ENCODE measurements at places on chromosomes 7 and 10.

DNA sequence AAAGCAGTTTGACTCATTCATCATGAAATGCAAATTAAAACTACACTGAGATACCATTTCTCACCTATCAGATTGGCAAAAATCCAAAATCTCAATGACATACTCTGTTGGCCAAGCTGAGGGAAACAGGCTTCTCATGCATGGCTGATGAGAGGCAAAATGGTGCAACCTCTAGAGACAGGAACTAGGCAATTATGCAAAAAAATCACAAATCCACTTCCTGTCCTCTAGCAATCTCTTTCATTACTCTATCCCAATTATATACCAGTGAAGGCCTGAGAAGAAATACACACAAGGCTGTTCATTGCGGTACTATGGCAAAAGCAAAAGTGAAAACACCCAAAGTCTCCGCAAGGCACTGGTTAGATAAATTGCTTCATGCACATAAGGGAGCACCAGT, 25.9 kb upstream of the PTPRN2 start:
- no peak overlapping the region for H3K27ac ChIP-seq
- no peak for DNase-seq
- H3K4me1 ChIP-seq, result no peaks in the 10 kb centered on the region
- H3K4me3 ChIP-seq, result no peak overlapping the region
- H3K27me3 ChIP-seq, result no peaks in the 10 kb centered on the region
- H3K36me3 ChIP-seq, result no peaks in the 10 kb centered on the region

GRCh38 chr7:117154721-117155120, 168.1 kb downstream of the WNT2 start:
- no peak overlapping the region for H3K27ac ChIP-seq
- H3K4me1 ChIP-seq, result no peaks in the 10 kb centered on the region
- no peaks in the 10 kb centered on the region for H3K27me3 ChIP-seq
- DNase-seq, result no peak

- H3K27me3 ChIP-seq, result no peaks in the 10 kb centered on the region
- no peak overlapping the region for H3K4me3 ChIP-seq
- no peaks in the 10 kb centered on the region for H3K36me3 ChIP-seq
- no peak overlapping the region for H3K27ac ChIP-seq
- no peak for DNase-seq
- 0 out of 2 replicates have a peak, but pooled peaks cover 21% of the 10 kb centered on the region for H3K4me1 ChIP-seq
These were observed 14.7 kb upstream of the PRKAR2B start for GRCh38 chr7:107029764-107030286.

GRCh38 chr7:151254851-151255250, 6.4 kb upstream of the SMARCD3 start:
- no peak for DNase-seq
- H3K4me3 ChIP-seq, result no peak overlapping the region

- no peak overlapping the region for H3K27ac ChIP-seq
- no peaks in the 10 kb centered on the region for H3K4me1 ChIP-seq
- DNase-seq, result no peak
- no peak overlapping the region for H3K4me3 ChIP-seq
- no peaks in the 10 kb centered on the region for H3K27me3 ChIP-seq
These were observed 122.9 kb upstream of the KCTD7 start for GRCh38 chr7:66505531-66506451.

- H3K36me3 ChIP-seq, result no peaks in the 10 kb centered on the region
- peak overlapping the region; percentile 85 for H3K4me3 ChIP-seq
- peaks cover 22% of the 10 kb centered on the region for H3K4me1 ChIP-seq
- no peak for DNase-seq
- no peaks in the 10 kb centered on the region for H3K27me3 ChIP-seq
- H3K27ac ChIP-seq, result no peak overlapping the region
These were observed 1.5 kb upstream of the KAT6B start for GRCh38 chr10:74824900-74825370.

DNA sequence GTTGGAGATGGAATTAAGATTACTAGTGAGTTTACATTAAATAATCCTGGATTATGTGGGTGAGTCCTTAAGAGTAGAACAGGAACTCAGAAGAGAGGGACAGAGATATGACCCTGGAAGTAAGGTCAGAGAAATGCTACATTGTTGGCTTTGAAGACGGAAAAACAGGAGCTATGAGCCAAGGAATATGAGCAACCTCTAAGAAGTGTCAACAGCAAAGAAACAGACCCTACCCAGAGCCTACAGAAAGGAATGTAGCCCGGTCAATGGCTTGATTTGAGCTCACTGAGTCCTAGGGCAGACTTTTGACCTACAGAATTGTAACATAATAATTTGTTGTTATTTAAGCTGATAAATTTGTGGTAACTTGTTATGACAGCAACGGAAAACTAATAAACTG, 304.9 kb downstream of the IPMK start:
- DNase-seq, result no peak
- H3K4me3 ChIP-seq, result no peak overlapping the region
- no peaks in the 10 kb centered on the region for H3K4me1 ChIP-seq
- no peak overlapping the region for H3K27ac ChIP-seq

DNA sequence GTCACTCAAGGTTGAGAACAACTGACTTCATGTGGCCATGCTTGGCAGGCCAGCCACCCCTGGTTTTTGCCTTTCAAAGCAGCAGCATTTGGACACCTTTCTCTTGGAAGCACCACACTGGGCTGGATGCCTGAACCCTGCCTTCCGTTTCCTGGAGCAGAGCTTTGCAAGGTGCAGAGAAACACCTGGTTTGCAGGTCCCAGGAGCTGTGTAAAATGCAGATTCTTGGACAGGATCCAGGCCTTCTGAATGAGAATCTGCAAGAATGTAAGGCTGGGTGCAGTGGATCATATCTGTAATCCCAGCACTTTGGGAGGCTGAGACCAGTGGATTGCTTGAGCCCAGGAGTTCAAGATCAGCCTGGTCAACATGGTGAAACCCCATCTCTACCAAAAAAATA, 18.0 kb upstream of the DUSP5 start:
- no peak overlapping the region for H3K27ac ChIP-seq
- no peak for DNase-seq
- H3K4me3 ChIP-seq, result no peak overlapping the region
- H3K4me1 ChIP-seq, result peaks cover 8% of the 10 kb centered on the region

DNA sequence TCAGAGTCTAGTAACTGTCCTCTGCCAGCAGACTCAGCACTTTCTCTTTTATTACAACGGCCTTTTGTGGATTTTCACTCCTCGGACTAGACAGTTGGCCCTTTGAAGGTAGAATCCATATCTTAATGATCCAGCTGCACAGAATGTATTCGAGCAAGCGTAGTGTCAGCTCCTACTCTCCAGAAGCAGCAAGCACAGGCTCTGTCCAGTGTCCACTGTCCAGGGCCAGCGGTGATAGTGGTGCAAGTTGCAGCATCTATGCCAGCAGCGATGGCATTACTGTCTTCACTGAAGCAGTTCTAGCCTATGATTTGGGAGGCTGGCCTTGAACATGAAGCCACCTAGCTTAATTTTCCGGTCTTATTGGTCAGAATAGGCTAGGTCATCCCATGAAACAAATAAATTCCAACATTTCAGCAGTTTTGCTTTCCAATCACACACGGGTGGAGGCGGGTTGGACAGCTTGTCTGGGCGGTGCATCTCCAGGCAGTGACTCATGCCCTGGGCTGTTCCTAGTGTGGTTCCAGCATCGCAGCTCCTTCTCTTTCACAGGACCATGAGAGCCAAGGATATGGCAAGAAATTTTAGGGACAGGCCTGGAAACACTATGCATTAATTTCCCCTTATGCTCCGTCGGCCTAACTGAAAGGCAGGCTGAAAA, 108.6 kb upstream of the KCNMA1 start:
- no peak overlapping the region for H3K27ac ChIP-seq
- no peaks in the 10 kb centered on the region for H3K27me3 ChIP-seq
- H3K4me1 ChIP-seq, result no peaks in the 10 kb centered on the region
- H3K36me3 ChIP-seq, result no peaks in the 10 kb centered on the region
- no peak for DNase-seq

DNA sequence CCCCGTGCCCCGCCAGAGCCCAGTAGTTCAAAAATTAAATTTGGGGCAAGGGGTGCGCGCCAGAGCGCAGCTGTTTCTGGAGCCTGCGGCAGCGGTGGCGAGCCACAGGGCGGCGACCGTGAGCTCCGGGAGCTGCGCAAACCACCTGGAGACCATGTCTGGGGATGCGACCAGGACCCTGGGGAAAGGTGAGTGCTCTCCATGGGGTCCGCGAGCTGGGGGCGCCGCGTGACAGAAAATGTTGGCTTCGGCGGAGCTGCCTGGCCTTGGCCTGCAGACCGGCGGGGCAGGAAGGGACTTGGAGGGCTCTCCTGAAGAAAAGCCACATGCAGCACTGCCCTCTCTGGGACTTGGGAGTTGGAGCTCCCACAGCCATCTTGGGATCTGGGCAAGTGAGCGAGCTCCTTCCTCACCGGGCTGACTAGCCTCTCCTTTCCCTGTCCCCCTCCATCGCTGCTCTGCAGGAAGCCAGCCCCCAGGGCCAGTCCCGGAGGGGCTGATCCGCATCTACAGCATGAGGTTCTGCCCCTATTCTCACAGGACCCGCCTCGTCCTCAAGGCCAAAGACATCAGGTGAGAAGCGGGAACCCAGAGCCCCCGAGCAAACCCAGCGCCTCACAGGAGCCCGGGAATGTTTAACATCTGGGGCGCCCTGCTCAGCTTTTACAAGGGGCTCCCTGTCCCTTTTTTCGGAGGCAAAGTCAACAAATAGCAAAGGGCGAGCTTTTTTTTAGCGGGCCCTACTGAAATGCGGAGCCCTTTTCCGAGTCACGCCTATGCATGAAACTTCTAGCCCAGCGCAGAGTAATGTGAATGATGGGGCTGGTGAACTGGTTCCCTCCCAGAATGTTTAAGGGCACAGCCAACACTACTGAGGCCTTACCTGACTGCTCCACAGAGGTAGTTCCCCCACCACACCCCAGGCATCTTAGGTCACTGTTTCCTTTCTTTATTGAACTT, 6.1 kb downstream of the GSTO2 start:
- H3K27me3 ChIP-seq, result no peaks in the 10 kb centered on the region
- H3K27ac ChIP-seq, result no peak overlapping the region
- no peaks in the 10 kb centered on the region for H3K36me3 ChIP-seq
- peaks cover 7% of the 10 kb centered on the region for H3K4me1 ChIP-seq
- peak overlapping the region; percentile 61 for H3K4me3 ChIP-seq

GRCh38 chr7:46774515-46774914, 807.4 kb downstream of the TNS3 start:
- H3K27me3 ChIP-seq, result no peaks in the 10 kb centered on the region
- DNase-seq, result no peak
- no peak overlapping the region for H3K27ac ChIP-seq
- H3K4me3 ChIP-seq, result no peak overlapping the region

- peaks cover 44% of the 10 kb centered on the region for H3K4me1 ChIP-seq
- no peak for DNase-seq
- 0 out of 2 replicates have a peak overlapping the region, but pooled peaks have one; percentile 21 for H3K27ac ChIP-seq
- H3K36me3 ChIP-seq, result peaks cover 67% of the 10 kb centered on the region
These were observed 20.6 kb downstream of the SGPL1 start for GRCh38 chr10:70836319-70836718.

DNA sequence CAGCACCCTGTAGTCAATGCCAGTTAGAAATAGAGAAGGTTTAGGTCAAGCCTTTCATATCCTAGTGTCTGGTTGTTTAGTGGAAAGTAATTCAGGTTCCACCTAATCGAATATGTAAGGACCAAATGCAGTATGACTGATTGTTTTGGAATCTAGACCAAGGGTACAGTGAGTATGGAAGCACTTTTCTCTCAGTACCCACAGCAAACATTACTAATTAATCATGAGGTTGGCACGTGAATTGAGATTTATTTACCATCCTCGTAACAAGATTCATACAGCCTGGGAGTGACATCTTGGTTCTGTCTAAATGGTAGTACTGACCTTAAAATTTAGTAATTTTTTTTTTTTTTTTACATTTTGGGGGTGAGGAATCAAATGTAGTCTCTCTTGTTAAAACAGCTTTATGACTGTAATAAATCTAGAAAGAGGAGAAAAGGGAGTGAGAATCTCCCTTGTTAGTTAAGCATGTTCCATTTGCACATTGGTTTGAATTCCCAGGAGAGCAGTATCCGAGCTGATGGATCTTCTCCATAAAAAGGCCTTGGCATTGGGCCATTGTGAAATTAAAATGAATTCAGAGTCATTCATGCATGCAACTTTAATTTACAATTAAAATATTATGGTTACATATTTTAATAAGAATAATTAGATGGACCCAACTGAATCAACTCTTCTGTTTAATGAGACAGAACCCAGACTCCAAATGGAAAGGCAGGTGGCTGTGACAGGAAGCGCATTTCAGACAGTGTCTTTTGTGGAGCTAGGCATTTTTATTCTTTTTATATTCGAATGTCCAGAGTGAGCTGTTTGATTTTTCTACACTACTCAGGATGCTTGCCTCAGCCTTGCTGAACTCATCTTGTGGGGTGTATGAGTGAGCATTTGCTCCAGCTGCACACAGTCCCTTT, 57.6 kb downstream of the SNX10 start:
- H3K4me3 ChIP-seq, result no peak overlapping the region
- peak; percentile 88 for DNase-seq
- peaks cover 42% of the 10 kb centered on the region for H3K4me1 ChIP-seq
- peak overlapping the region; percentile 53 for H3K27ac ChIP-seq
- no peaks in the 10 kb centered on the region for H3K36me3 ChIP-seq

GRCh38 chr7:148014541-148014940, 576.0 kb upstream of the C7orf33 start:
- no peak overlapping the region for H3K4me3 ChIP-seq
- no peaks in the 10 kb centered on the region for H3K36me3 ChIP-seq
- H3K4me1 ChIP-seq, result no peaks in the 10 kb centered on the region
- peak; percentile 43 for DNase-seq

DNA sequence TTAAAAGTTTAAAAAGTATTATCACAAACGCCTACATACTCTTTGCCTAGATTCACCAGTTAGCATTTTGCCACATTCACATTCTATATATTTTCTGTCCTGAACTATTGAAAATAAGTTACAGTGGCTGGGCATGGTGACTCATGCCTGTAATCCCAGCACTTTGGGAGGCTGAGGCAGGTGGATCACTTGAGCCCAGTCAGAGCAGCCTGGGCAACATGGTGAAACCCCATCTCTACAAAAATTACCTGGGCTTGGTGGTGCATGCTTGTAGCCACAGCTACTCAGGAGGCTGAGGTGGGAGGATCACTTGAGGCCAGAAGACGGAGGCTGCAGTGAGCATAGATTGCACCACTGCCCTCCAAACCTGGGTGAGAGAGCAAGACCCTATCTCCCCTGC, 5.3 kb downstream of the ARPC1A start:
- H3K27me3 ChIP-seq, result no peaks in the 10 kb centered on the region
- no peak for DNase-seq
- peaks cover 52% of the 10 kb centered on the region for H3K4me1 ChIP-seq
- H3K27ac ChIP-seq, result peak overlapping the region; percentile 97
- peaks cover 40% of the 10 kb centered on the region for H3K36me3 ChIP-seq
- H3K4me3 ChIP-seq, result peak overlapping the region; percentile 17

GRCh38 chr10:99266383-99266782, 30.7 kb upstream of the HPSE2 start:
- no peak overlapping the region for H3K27ac ChIP-seq
- no peaks in the 10 kb centered on the region for H3K36me3 ChIP-seq
- H3K4me1 ChIP-seq, result no peaks in the 10 kb centered on the region
- no peak for DNase-seq

GRCh38 chr10:89171263-89171872, 35.7 kb downstream of the CH25H start:
- no peaks in the 10 kb centered on the region for H3K4me1 ChIP-seq
- H3K36me3 ChIP-seq, result no peaks in the 10 kb centered on the region
- DNase-seq, result no peak
- H3K4me3 ChIP-seq, result no peak overlapping the region
- H3K27me3 ChIP-seq, result no peaks in the 10 kb centered on the region

- no peak overlapping the region for H3K4me3 ChIP-seq
- no peaks in the 10 kb centered on the region for H3K27me3 ChIP-seq
- no peaks in the 10 kb centered on the region for H3K36me3 ChIP-seq
- no peak overlapping the region for H3K27ac ChIP-seq
These were observed 19.8 kb upstream of the CLDN4 start for GRCh38 chr7:73810998-73811360.
